Anterior cingulate cortex (tissue), 58 donors: ENCODE measurements at places on chromosomes 7 and 10.

DNA sequence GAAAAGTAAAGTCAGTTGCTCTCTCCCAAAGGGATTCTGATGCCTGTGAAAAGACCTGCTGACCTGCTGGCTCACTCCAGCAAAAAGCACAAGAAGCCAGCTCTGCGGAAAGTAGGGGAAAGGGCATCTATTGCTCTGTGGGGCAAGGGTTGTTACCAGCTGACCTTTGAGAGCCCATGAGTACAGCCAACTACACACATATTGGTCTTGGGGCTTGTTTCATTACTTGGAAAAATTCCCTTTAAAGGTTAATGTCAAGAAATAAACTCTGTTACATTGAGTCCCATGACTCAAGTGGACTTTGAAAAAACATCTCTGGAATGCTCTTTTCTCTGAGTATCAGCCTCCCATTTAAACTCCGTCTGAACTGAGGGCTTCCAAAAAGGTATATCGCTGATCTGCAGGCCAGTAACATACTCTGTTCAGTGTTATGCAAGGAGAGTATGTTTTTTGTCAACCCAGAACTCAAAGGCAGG lies 53.2 kb downstream of the PANK1 start:
- no peak for DNase-seq

- no peak for DNase-seq
Measured at GRCh38 chr10:132357286-132358058, 25.5 kb downstream of the LRRC27 start.

DNA sequence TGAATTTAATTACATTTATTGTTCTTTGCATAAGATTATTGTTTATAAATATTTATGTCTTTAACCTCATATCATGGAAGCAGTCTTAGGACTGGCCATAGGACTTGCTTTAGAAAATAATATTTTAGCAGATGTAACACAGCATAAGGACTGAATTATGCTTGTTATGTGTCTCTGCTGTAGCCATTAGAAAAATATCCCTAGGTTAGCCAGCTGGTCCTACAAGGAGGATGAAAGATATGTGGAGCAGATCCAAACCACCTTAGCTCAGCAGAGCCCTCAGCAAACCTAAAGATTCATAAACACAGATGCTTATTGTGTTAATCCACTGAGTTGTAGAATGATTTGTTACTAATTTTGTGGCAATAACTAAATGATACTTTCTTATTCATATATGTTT lies 166.0 kb upstream of the COL1A2 start:
- no peak for DNase-seq

GRCh38 chr7:34751725-34752643 lies 94.0 kb downstream of the NPSR1 start:
- DNase-seq: no peak

DNA sequence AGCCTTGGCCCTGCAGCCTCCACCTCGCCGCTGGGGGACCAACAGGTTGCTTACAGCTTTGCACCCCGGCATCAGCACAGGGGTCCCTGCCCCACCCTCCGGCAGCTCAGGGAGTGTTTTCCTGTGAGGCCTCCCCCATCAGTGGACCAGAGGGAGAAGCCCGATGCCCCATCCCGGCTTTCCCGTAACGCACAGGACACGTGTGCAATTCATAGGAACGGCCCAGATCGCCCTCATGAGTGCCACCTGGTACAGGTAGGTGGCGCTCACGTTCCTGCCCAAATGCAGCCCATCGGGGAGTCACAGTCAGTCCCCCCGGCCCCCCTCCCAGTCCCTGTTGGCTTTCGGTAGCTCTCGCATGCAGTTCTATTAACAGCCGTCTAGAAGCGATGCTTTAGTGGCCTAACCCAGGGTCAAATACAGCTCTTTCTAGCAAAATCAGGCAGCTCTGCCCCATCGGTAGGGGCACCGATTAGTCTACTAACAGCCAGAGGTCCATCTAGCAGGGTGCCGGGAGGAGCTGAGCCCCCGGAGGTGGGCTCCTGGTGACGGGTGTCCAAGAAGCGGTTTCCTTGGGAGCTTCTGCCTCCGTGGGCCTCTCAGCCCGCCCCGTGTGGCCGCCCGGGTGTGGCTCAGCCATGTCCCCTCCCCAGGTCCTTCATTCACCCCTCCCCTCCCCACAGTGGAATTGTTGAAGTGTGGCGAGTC lies 48.4 kb upstream of the GTF2IRD1 start:
- DNase-seq: no peak

DNA sequence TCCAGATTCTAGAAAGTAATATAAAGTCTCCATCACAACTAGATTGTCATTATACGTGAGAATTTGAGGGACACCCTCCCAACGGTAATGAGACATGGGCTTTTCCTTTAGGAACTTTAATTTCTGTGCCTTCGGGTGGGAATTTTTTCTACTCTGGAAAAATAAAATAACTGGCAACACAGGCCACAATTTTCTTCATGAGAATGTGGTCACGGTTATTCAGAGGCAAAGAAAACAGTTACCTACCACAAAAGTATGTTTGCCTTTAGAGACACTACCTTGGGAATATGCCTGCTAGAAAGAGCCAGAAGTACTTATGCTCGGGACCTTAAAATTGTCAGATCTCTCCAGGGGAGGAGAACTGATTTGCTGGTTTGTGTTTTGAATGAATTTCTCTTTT lies 99.4 kb downstream of the ITGA8 start:
- no peak for DNase-seq

GRCh38 chr7:72106405-72106804 lies 305.7 kb downstream of the CALN1 start:
- DNase-seq: no peak

DNA sequence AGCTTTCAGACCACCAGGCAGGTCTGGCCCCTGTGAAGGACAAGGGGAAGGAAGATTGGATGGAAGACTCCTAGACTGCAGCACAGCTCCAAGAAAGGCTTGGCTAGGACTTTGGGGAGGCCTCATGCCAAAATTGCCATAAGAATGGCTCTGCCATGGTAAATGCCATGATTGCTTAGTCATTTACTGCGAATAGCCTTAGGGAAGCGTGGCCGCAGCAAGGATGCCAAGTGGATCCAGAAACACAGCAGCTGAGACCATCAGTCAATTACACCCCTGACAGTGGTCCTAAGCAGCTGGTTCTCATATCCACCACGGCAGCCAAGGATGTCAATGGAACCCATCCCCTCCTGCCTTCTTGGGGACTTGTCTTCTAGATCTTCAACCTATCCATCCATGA lies 88.2 kb upstream of the AUTS2 start:
- no peak for DNase-seq

GRCh38 chr10:44949127-44949802 lies 10.3 kb upstream of the RASSF4 start:
- DNase-seq: no peak
